ENCODE measurements at places on chromosomes 3 and 15.

- DNase-seq = no peak
Observed at GRCh38 chr3:110070161-110070916, 733.0 kb upstream of the DPPA4 start.

DNA sequence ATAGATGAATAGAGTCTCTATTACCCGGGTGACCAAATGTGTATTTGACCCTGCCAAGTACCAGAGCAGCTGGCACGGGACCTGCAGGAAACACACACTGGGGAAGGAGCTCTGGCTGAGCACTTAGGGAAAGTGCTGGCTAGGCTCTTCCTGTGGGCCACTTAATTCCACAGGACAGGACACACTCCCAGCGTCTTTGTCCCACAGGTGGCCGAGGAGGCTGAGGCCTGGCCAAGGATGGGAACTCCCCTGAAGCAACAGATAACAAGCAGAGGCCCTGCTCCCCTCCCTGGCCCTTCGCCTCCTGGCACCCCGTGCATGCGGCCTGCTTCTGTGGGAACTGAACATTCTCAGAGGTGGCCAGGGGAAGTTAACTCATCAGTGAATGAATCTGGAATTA is 180.8 kb downstream of the ATP10A start:
- no peak for DNase-seq

DNA sequence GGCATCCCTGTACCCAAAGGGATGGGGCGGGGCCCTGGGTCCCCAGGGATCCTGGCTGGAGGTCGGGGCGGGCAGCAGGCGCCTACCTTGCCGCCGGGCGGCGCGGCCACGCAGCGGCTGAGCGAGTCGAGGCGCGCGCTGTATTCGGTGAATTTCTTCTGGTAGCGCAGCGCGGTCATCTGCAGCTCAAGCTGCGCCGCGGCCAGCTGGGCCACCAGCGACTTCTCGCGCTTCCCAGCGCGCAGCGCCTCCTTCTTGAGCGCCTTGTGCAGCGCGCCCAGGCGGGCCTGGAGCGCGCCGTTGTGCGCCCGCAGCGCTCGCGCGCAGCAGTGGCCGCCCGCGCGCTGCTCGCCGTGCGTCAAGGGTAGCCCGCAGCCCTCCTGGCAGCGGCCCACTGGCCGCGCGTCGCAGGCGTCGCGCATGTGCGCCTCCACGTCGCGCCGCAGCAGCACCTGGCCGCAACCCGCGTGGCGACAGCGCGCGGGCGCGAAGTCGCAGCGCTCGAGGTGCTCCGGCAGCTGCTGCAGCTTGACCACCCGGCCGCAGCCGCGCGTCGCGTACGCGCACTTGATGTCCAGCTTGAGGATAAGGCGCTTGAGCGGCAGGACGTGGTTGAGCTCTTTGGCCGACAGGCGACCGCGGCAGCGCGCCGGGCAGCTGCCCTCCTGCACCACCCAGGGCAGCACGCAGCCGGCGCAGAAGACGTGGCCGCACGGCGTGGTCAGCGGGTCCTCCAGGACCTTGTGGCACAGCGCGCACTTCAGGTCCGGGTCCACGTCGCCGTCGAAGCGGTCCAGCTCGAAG is 522 bp downstream of the PDZRN3 start:
- no peak for DNase-seq

DNA sequence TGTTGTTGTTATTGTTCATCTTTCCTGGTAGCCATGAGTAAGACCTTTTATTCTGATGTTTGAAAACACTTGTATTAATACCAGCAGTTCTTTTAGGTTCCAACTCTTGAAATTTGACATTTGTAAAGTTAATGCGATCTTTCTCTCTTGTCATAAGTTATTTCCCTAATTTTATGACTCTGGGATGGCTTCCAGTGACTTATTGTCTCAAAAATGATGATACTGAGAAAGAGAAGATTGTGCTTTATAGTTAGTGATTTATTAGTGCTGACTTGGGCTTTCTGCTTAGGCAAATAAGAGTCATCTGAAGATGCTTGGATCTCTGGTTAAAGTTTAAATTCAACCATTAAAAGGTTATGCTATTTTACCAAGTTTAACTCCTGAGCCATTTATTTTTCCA is 715.2 kb downstream of the GRM7 start:
- DNase-seq = no peak

GRCh38 chr15:64845183-64845611 is 3.5 kb downstream of the PLEKHO2 start:
- DNase-seq = no peak

GRCh38 chr3:54353946-54354345 is 231.6 kb downstream of the CACNA2D3 start:
- DNase-seq = no peak

DNA sequence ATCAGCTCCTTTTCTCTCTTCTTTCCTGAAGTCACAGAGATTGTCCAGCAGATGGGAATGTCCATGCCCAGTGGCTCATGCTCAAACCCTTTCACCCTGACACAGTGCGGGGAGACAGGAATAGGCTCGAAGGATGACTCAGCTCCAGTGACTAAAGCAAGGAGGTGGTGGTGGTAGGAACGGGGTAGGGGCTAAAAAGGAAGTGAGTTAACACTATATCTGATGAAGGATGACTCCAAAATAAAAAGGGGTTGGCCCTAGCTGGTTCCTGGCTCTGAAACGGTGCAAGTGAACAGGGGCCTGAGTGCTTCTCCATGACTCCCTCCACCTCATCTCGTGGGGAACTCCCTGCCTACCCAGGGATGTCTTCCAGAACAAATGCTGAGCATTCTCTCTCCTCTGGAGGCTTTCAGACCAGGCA is 167.4 kb upstream of the LPP start:
- no peak for DNase-seq

- DNase-seq = no peak
Observed at GRCh38 chr3:174101244-174101643, 703.7 kb downstream of the NLGN1 start.

- DNase-seq = no peak
Observed at GRCh38 chr3:146558781-146559180, 14.4 kb upstream of the PLSCR1 start.

- DNase-seq = no peak
Observed at GRCh38 chr15:48002767-48003166, 118.0 kb upstream of the SLC24A5 start.

DNA sequence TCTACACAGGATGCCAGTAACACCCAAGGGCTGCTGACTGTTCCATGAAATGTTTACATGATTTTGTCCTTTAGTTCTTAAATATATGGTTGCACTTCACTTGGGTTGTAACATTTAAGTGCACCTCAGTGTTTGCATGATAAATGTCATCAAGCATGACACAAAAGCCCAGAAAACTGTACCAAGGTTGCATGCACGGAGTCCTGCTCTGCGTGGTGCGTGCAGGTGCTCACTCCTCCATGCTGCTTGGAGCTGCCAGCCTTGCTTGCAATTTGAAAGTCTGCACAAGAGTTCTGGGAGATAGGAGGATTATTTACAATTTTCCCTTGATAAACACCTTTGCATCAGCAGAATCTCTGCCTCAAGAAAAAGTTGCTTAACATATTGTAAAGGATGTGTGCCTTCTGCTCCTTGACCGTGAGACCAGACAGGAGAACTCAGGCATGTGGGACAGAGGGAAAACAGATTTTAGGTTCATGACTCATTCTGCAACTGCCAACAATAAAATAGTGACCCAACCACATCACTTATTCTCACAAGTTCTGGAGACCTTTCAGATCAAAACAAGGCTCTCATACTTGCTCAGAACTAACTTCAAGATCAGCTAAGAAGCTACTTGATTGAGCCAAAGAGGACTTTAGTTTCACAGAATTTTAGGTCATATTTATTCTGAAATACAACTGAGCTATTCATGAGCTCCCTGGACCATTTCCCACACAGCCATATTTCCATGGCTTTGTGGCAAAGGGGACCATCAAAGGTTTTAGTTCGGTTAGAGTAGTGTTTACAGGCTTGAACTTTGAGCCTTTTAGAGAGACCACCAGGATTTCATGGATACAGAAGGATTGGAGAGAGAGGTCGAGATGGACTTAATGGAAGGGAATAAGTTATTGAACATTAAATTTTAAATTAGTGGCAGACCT is 128.4 kb upstream of the ZBED2 start:
- DNase-seq = no peak

DNA sequence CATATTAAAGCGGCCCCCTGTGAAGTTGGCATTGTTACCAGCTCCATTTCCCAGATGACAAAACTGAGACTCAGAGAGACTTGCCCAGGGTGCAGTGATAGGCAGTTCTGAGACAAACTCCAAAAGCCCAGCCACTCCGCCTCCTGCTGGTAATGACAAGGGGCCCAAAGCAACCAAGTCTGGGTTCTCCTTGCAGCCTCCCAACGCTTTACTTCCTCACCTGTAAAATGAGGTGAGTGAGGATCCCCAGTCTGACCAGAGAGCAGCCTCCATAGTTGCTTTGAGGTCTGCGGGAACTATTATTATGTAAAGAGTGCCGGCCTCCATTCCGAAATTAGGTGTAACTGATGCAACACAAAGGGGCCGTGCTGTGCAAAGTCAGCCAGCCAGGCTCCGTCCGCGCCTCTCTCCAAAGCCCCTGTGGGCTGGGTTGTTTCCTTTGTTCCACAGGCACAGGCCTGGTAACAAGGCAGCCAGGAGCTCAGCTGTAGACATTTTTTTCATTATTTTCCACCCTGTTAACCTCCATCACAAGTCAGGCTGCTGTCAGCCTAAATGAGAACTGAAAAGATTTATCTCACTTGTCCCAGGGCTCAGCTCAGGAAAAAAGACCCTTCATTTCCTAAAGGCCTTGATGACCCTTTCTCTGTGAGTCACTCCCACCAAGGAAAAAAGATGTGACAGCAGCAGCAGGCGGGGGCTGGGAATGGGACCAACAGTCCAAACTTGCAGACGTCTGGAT is 139.1 kb upstream of the RAD18 start:
- DNase-seq = no peak

- DNase-seq = no peak
Observed at GRCh38 chr3:74106925-74107324, 482.2 kb upstream of the PDZRN3 start.

- DNase-seq = no peak
Observed at GRCh38 chr3:50604110-50604621, 7.4 kb downstream of the CISH start.

- DNase-seq = no peak
Observed at GRCh38 chr3:175885231-175885766, 1026.2 kb downstream of the NAALADL2 start.

DNA sequence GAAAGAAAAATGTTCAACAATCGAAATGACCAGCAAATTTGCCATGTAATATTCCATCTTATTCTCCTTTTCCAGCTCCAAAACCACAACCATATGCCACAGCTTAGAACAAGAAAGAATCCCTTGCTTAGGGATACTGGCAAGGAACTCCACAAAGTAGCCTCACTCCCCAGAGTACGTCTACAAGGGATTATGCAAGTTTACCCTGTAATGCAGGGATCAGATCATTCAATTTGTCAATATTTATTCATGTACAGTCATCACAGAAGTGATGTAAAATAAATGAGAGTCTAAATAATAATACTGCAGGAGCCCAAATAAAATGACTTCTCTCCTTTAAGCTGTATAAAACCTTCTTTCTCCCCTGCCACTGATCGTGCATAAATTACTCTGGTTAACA is 23.5 kb upstream of the MYO1E start:
- no peak for DNase-seq

DNA sequence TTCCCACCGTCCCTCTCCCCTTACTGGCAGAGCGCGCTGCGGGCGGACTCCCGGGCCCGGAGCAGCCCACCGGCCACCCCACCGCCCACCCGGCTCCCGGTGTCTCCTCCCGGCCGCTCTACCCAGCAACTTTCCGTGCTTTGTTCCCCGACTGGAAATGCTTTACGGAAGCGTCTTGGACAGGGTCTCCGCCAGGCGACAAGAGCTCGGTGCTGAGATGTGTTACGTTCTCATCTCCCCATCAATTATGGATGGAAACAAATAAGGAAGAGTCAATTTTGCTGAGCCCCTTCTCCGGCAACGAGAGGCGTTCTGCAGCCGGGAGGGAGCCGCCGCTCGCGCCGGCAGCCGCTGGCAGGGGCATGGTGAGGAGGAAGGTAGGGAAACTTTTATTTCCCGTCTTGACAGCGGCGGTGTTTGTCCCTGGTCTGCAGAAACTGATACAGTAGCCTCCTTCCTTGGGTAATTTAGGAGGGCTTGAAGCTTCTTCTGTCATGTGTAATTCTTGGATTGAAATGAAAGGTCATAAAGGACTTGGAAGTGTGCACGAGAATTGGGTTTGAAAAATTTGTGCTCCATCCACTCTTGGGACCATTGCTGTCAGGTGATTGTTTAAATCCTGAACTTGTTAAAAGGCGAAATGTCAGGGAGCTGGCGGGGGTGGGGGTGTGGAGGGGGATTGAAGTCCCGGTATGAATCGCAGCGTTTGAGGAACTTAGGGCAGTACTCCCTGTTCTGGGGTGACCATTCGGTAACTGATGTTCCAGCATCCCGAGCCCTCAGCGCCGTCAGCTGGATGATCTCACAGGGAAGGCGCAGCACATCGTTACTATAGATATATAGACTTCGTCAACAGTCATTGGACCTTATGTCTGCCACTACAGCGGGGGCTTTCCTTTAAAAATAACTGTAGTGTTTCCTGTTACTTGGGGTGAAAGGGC is 1.5 kb downstream of the SEMA6D start:
- no peak for DNase-seq

DNA sequence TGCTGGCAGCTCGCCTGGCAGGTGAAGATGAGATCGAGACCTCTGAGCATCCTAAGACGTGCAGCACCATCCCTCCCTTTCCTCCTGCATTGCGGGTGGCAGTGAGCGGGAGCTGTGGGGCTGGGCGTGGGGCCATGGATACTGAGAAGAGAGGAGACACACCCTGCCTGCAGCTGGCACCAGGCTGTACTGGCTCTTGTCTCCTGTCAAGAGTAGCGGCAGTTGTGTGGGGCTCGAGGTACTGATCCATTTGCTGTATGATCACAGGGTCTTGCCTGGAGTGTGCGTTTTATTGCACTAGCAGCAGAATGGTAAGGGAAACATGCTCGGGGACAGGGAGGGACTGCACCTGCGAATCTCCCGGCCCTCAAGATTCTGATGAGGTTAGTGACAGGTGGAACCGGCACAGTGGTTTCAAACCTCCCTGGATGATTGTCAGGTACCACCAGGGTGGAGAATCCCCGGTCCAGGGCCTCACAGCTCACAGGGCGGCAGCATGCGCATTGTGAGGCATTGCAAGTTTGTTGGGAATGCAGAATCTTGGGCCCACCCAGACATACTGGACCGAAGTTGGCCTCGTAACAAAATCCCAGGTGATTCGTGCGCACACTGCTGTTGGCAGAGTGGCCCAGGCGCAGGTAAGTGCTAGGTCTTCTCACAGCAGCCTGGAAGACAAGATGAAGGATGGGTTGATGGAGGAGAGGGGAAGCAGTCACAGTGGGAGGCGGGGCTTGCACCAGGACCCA is 14.1 kb downstream of the SYNM start:
- DNase-seq = no peak

- DNase-seq = no peak
Observed at GRCh38 chr3:104805508-104805907, 561.2 kb upstream of the ALCAM start.

GRCh38 chr3:38482951-38483350 is 13.2 kb upstream of the EXOG start:
- DNase-seq = no peak

GRCh38 chr3:1832395-1832794 is 266.3 kb upstream of the CNTN4 start:
- no peak for DNase-seq

GRCh38 chr3:43629257-43629656 is 7.4 kb upstream of the ANO10 start:
- DNase-seq = no peak
